ENCODE measurements at places on chromosomes 11 and 22.

DNA sequence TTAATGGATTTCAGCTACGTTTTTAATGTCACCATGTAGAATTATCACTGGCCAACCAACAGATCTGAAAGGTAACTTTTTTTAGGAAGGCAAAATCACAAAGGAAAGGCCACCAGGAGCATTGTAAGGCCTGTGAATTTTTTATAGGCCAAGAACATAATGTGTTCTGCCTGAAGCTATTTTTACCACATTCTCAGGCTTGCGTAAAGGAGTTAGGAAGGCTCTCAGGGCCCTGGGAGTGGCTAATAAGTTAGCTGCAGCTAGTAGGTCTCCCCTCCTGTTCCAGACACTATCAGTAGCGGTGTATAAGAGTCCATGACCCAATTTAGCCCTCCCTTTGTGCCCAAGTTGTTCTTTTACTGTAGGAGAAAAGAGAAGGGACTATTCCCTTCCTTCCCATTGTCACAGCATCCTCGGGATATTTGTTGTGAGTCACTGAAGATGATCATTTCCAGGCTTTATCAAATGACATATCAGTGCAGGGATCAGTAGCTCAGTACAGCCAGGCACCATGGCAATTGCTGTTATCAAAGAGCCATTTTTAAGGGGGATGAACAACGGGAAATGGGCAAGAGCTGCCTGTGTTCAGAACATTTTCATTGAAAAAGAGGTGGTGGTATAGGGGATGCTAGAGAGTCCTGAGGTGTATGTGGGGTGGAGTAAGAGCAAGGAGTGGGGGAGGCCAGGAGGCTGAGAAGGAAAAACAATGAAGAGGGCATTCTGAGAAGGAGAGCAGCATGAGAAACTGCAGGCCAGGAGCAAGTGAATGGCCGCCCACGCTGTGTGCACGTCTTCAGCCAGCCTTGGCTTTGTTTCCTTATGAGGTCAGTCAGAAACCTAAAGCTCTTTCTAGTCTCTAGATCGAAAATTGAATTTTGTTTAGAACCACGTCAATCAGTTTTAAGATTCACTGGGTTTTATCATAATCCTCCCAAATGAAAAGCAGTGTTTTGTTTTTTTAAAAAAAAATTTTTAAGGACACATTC lies 940.3 kb downstream of the NTM start:
- no peak for DNase-seq

DNA sequence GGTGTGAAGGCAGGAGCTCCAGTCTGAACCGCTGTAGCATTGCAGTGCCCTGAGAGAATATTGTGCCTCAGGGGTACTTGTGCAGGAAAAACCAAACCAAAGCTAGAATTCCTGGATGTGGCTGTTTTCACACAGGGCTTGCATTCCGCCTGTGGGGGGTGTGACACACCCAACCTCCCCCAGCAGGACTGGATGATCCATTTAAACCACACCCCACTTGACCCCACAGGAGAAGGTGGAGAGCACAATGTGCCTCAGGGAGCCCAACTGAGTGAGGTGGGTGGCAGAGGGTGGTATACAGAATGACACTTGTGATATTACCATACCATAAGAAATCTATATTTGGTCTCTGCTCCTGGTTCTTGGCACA lies 66.9 kb upstream of the SLC22A12 start:
- no peak for DNase-seq

DNA sequence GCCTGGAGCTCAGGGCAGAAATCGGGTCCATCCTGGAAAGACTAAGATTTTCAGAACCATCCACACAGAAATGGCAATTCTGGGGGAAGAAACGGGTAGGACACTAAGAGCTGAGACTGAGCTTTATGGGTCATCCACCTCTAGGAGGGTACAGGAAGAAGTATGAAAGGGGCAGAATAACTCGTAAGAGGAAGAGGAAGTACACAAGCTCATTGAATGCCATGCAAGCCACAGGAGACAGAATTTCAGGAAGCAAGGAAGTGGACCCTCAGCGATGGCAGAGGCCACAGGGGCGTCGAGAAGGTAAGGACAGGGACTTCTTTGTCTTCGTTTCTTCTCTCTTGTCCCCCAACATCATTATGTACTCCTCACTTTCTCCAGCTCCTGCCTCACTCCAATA lies 169.6 kb downstream of the MAML2 start:
- DNase-seq, result no peak

DNA sequence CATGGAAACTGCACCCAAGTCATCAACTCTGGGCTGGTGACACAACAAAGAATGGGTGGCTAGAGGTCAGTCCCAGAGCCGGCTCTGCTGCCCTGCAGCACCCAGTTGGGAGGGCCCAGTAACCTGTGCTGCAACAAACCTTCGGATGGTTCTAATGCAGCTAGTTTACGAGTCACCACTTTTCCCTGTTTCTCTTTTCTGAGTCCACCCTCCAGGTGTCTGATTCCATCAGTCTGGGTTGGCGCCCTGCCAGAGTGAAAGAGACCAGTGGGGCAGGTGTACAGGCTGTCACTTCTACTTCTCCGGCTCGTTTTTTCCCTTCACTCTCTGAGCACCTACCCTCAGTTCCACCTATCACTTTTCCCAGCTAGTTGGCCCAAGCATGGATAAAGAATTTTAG lies 572.9 kb downstream of the NTM start:
- DNase-seq, result no peak

GRCh38 chr11:113998574-113998973 lies 23.7 kb downstream of the HTR3A start:
- no peak for DNase-seq

DNA sequence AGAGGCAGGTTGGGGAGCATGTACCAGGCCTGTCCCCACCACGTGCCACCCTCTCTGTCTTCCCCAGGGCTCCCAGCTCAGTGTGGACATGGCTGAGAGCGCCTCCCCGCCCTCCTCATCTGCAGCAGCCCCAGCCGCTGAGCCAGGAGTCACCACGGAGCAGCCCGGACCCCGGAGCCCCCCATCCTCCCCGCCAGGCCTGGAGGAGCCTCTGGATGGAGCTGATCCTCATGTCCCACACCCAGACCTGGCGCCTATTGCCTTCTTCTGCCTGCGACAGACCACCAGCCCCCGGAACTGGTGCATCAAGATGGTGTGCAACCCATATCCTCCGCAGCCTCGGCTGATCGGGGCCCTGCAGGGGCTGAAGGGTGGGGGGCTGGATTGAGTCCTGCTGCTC lies at the start of gene CACNA1I:
TSS of gene CACNA1I (plus strand) at position 89 of the 400 bp plus-strand sequence. CDS start at position 89, 0 bp downstream.
- no peak for DNase-seq

- no peak for DNase-seq
These were observed 15.9 kb upstream of the OR6M1 start for GRCh38 chr11:123822032-123822431.

GRCh38 chr22:40805239-40805638 lies 13.9 kb downstream of the SLC25A17 start:
- DNase-seq, result no peak

- no peak for DNase-seq
These were observed 4.9 kb downstream of the LARGE2 start for GRCh38 chr11:45927332-45927683.

- no peak for DNase-seq
These were observed 40.2 kb upstream of the MOB2 start for GRCh38 chr11:1526785-1527184.

Measured in GM12892 (cell line).